ENCODE measurements at places on chromosomes 7 and 10.

DNA sequence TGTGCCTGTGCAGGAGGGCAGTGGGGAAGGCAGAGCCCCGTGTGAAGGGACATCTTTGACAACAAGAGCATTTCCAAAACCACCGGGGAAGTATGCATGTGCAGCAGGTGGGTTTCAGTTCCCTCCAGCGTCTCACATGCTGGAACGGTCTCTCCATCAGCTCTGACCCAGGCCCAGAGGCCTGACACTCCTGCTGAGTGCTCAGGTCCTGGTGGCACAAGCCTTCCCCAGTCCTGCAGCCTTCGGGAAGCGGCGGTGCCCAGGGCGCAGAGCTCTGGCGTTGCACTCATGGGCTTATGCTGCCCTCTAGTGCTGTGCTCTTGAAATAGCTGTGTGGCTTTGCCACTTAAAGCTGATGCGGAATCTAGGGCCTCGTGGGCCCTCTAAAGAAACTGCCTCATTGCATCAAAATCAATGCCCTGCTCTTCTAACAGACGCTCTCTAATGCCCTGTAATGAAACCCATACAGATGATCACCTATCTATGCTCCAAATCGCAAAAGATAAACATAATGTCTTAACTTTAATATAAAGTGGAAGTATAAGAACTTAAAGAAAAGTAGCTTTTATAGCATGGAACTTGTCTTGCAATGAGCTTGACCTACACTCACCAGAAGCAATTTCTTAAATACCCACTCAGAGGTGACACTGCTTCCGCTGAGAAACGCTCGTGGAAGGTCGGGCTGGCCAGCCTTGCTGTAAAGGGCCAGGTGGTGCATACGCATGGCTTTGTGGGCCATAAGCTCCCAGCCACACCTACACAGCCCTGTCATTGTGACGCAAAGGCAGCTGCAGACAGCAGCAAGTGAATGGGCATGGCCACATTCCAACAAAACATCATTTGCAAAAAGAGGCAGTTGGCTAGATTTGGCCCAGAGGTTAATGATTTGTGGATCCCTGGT lies 38.6 kb downstream of the CLRN3 start:
- H3K4me3 ChIP-seq, result no peak overlapping the region
- H3K27me3 ChIP-seq, result no peaks in the 10 kb centered on the region
- H3K4me1 ChIP-seq, result no peaks in the 10 kb centered on the region
- H3K36me3 ChIP-seq, result no peaks in the 10 kb centered on the region
- no peak for DNase-seq
- no peak overlapping the region for H3K27ac ChIP-seq

DNA sequence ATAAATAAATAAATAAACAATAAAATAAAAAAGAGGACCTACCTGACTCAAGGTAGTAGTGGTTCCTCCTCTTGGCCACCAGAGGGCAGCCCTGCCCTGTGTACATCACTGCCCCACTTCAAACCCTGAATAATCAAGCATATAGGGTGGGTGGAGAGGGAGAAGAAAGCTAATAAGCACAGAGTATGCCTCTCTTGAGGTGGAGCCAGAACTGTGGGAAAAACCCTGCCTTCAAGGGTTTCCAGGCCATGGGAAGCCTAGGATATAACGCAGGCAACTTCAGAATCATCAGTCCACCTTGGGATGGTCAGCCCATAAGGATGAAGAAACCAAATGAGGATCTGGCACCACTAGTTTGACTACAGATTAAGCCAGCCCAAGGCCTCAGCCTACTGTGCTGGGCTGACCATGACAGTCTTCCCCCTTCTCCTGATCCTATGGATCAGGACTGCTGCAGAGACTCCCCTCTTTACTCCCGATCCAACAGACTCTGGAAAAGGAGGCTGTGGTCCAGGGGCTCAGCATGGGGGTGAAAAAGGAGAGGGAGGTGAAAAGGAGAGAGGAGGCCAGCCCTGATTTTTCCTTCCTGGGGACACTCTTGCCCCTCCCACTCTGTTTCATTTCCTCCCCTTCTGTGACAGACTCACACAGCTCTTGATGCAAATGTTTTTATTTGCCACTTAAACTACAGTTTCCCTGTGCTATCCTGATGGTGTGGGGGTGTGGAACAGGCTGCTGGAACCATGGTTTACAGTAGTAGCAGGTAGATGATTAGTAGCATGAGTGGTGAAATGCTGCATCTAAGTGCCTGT lies 10.1 kb downstream of the AVPI1 start:
- H3K4me1 ChIP-seq, result no peaks in the 10 kb centered on the region
- no peaks in the 10 kb centered on the region for H3K36me3 ChIP-seq
- H3K27me3 ChIP-seq, result no peaks in the 10 kb centered on the region
- DNase-seq, result peak; percentile 30
- H3K27ac ChIP-seq, result no peak overlapping the region

DNA sequence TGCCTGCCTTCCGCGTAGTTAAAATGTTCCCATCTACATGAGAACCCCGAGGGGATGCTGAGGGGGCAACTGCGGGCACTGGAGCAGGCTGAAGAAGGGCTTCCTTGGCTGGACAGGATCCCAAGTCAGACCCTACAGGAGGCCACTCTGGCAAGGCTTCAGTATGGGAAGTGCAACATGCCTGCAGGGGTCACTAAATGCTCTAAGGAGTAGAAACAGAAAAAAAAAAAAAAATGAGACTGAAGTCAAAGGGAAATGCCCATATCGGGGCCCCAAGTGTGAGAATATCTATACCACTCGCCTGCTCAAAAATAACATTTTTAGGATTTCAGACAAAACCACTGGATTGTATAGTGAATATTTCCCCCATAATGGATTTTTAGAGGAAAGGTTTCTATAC lies 33.5 kb downstream of the FAM204A start:
- no peak for DNase-seq
- no peak overlapping the region for H3K4me3 ChIP-seq
- no peaks in the 10 kb centered on the region for H3K36me3 ChIP-seq
- peak overlapping the region; percentile 75 for H3K27ac ChIP-seq
- H3K27me3 ChIP-seq, result no peaks in the 10 kb centered on the region
- peaks cover 7% of the 10 kb centered on the region for H3K4me1 ChIP-seq

GRCh38 chr10:89240519-89240918 lies 11.1 kb downstream of the LIPA start:
- H3K4me1 ChIP-seq, result no peaks in the 10 kb centered on the region
- no peaks in the 10 kb centered on the region for H3K36me3 ChIP-seq
- no peaks in the 10 kb centered on the region for H3K27me3 ChIP-seq
- DNase-seq, result no peak
- H3K4me3 ChIP-seq, result no peak overlapping the region

- no peak overlapping the region for H3K27ac ChIP-seq
- no peak overlapping the region for H3K4me3 ChIP-seq
- H3K27me3 ChIP-seq, result no peaks in the 10 kb centered on the region
- no peaks in the 10 kb centered on the region for H3K4me1 ChIP-seq
- no peak for DNase-seq
- H3K36me3 ChIP-seq, result no peaks in the 10 kb centered on the region
Measured at GRCh38 chr10:76583711-76584161, 1053.9 kb downstream of the KCNMA1 start.

DNA sequence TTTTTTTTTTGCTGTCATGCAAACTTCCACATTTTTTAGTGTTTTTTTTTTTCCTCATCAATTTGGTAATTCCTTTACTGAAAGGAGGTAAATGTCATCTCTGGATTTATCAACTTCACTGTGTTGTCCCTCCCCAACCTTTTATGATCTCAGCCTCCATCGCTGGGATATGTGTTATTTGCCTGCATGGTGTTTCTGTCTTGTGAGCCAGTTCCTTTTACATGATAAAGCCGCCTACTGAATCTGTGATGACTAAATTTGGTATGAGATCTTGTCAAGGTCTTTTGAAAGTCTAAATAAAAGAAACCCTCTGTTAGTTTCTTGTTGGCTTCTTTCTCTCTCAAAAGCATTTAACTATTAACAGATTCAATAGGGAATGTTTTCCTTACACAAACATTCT lies 39.3 kb downstream of the TAS2R41 start:
- no peak overlapping the region for H3K27ac ChIP-seq
- no peak for DNase-seq
- no peak overlapping the region for H3K4me3 ChIP-seq

GRCh38 chr7:115654384-115655214 lies 376.0 kb downstream of the TFEC start:
- no peak for DNase-seq
- no peaks in the 10 kb centered on the region for H3K4me1 ChIP-seq
- H3K27me3 ChIP-seq, result no peaks in the 10 kb centered on the region
- H3K36me3 ChIP-seq, result no peaks in the 10 kb centered on the region
- H3K27ac ChIP-seq, result no peak overlapping the region
- H3K4me3 ChIP-seq, result no peak overlapping the region

- H3K27ac ChIP-seq, result no peak overlapping the region
- no peaks in the 10 kb centered on the region for H3K36me3 ChIP-seq
- H3K4me3 ChIP-seq, result no peak overlapping the region
- DNase-seq, result no peak
- H3K4me1 ChIP-seq, result no peaks in the 10 kb centered on the region
Measured at GRCh38 chr10:49426490-49427360, 30.8 kb upstream of the DRGX start.

DNA sequence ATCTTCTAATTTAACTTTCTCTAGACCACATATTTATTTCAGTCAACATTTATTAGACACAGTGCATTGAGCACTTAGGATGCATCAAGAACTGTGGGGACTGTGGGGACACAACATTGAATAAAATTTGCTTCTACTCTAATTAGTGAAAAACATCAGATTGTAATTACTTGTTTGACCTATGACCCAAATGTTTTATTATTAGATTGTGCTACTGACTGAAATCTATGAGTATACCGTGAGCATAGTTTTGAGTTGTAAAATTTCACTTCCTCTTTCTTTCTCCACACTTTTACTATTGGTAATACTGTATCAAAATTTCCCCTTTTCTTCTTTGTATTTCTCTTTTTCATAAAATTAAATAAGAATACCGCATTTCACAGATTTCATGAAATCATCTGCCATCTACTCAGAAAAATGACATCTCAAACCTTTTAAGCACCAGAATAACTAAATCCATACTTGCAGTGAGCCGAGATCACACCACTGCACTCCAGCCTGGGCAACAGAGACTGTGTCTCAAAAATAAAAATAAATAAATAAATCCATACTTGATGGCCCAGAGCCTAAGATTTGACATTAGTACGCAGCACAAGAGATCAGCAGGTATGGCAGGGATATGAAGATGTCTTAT lies 25.4 kb upstream of the INPP5F start:
- no peaks in the 10 kb centered on the region for H3K27me3 ChIP-seq
- H3K4me1 ChIP-seq, result no peaks in the 10 kb centered on the region
- H3K4me3 ChIP-seq, result no peak overlapping the region

DNA sequence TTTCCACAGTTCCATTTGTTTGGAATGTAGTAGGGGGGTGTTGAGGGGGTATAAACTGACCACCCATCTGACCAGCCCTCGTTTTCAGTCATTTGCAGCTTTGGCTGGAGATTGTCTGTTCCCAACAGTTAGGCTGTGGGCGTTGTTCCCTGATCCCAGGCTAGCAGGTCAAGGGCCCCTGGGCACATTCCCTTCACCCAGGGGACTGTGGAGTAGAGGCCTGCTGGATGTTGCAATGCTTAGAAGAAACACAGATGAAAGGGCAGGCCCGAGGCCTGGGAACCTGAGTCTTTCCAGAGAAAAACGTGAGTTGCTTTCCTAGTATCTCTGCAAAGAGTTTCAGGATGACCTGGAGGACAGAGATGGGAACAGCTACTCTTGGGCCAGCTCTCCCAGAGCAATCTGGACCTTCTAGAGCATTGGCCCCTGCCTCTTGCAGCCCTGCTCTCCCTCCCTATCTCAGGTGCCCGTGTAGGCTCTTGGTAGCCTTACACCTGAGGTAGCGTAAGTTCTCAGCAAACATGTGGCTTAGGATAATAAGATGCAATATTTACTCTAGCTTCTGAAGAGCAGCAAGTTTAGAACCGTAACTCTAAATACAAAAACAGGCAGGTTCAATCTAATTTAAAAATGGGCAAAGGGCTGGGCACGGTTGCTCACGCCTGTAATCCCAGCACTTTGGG lies 99.4 kb upstream of the EFCAB10 start:
- H3K4me1 ChIP-seq, result no peaks in the 10 kb centered on the region
- peak; percentile 37 for DNase-seq
- no peak overlapping the region for H3K4me3 ChIP-seq
- no peaks in the 10 kb centered on the region for H3K36me3 ChIP-seq
- H3K27me3 ChIP-seq, result no peaks in the 10 kb centered on the region

DNA sequence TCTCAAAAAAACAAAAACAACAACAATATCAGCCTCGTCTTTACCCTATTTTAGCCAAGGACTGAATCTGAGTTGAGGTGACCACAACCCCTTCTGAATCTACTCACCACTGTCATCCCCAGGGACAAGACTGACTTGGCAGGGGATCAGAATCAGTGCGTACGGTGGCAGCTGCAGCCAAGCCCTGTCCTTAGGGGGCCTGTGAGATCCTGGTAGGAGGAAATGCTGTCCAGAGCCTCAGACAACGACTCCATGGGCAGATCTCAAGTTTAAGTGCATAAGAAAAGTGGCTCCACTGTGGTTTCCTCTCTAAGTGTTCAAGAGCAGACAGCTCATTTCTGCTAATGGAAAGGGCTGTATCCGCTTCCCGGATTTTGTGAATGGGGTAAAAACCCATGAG lies 22.4 kb upstream of the CYTH3 start:
- DNase-seq, result no peak
- no peaks in the 10 kb centered on the region for H3K4me1 ChIP-seq
- no peaks in the 10 kb centered on the region for H3K36me3 ChIP-seq
- no peak overlapping the region for H3K4me3 ChIP-seq
- H3K27ac ChIP-seq, result no peak overlapping the region
- no peaks in the 10 kb centered on the region for H3K27me3 ChIP-seq

DNA sequence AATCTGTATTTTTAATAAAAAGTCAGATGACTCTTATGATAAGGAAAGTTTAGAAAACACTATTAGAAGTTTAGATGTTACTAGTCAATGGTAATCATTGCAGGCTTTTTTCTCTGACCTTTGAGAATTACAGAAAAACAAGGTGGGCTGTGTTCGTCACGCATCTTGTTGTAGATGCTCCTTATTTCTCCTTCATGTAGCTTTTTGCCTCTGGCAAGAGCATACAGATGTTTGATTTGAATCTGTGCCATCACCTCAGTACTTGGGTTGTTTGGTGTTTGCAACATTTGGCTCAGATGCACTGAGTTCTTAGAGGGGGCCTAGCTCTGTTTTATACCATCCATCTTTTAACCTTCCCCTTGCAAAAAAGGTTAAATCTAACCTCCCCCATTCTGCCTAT lies 11.5 kb downstream of the TAS2R16 start:
- no peaks in the 10 kb centered on the region for H3K4me1 ChIP-seq
- no peak overlapping the region for H3K4me3 ChIP-seq
- DNase-seq, result no peak
- no peaks in the 10 kb centered on the region for H3K36me3 ChIP-seq

- H3K4me1 ChIP-seq, result no peaks in the 10 kb centered on the region
- no peaks in the 10 kb centered on the region for H3K36me3 ChIP-seq
- DNase-seq, result no peak
- no peak overlapping the region for H3K4me3 ChIP-seq
- H3K27ac ChIP-seq, result no peak overlapping the region
Measured at GRCh38 chr7:123275036-123275753, 75.4 kb upstream of the SLC13A1 start.
